ENCODE measurements at places on chromosomes 12 and 14. TPM values are rescaled to one million over a fixed set of nuclear protein-coding genes. Genes with fewer than 3 reads are reported as not detected.

Gene KRT3
- not detected for total RNA-seq

Gene SLC22A17
- 30.5 TPM for total RNA-seq

Gene ZNF140
- total RNA-seq = 21.2 TPM

Gene VCPKMT
- 7.6 TPM for total RNA-seq

Gene RNF212B
- total RNA-seq = not detected

Gene PTPN21
- total RNA-seq = 31.3 TPM

Gene KRT73
- not detected for total RNA-seq

Gene PDE3A
- total RNA-seq = 25.8 TPM

All from tongue (tissue), 3 donors.